ENCODE measurements at places on chromosomes 3 and 15.

DNA sequence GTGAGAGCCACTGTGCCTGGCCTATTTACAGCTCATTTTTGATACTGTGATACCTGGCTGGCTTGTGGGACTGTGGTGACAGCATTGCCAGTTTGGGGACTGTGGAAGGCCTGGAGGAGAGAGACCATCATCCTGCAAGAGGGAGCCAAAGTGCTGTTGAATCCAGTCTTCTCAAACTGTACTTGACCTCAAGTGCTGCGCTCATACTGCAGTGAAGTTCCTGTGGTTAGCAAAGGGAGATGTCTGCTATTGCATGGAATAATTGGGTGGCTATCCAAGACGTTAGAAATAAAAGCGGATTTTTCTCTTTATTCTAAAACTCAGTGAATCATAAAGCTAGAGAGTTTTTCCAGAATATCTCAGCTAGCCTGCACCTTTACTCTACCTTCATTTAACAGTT lies 83.4 kb downstream of the CCK start:
- DNase-seq, result no peak

DNA sequence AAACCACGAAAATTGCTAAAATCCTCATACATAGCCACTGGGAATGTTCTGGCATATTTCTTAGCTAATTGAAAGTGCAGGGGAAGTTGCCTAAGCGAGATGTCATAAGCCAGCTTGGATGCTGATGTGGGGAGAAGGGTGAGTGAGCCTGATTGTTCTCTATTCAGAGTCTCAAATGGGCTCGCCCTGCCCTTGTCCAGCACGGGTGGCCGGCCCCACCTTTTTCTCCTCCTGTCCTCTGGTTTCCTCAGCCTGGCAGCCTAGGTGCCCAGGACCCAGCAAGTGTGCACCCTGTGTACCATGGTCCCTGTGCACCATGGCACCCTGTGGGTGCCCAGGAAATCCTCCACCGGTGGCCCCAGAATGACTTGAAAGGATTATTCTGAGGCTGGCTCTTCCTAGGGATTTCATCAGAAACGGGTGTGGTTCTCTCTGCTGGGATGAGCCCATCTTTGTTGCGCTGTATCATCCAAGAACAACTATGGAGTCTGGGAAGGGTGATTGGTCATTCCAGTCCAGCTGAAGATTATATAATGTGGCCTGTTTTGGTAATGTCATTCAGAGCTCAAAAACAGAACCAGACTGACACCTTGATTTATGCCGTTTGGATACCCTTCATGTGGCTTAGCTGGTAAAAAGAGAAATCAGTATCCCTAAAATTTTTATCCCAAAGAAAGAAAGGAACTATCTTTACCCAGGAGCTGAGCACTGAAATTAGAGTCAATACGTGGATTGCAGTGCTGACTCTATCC lies 150.8 kb upstream of the BHLHE40 start:
- no peak for DNase-seq

DNA sequence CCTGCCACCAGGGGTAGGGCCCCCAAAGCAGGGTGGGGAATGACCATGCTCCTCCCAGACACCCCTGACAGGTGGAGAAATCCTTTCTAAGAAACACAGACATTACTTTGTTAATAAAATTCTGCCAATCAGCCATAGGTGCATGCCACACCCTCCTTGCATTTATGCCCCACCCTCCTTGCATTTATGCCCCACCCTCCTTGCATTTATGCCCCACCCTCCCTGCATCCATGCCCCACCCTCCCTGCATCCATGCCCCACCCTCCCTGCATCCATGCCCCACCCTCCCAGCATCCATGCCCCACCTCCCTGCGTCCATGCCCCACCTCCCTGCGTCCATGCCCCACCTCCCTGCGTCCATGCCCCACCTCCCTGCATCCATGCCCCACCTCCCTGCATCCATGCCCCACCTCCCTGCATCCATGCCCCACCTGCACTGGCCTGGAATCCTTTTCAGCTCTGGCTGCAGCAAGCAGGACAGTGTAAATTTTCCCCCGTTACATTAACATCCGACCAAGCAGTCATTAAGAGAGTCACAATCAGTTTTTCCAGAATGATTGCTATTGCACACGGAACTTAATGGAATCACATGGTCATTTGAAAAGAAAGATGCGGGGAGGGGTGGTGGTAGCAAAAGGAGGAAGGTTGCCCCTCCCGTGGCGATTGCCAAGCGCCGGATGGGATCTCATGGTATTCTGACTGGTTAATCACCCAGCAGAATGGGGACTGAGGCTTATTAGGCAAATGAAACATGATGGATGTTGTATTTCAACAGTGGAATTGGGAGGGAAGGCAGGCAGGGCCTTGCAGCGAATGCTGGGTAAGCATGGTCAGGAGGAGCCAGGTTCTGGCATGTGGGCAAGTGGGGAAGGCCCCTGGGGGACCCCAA lies 91.2 kb downstream of the TLE3 start:
- DNase-seq, result no peak

- DNase-seq, result no peak
Measured at GRCh38 chr3:27312044-27312668, 57.0 kb downstream of the NEK10 start.

- no peak for DNase-seq
Measured at GRCh38 chr3:29026286-29026685, 254.6 kb upstream of the RBMS3 start.

- DNase-seq, result no peak
Measured at GRCh38 chr3:78919021-78919755, 848.6 kb downstream of the ROBO1 start.

DNA sequence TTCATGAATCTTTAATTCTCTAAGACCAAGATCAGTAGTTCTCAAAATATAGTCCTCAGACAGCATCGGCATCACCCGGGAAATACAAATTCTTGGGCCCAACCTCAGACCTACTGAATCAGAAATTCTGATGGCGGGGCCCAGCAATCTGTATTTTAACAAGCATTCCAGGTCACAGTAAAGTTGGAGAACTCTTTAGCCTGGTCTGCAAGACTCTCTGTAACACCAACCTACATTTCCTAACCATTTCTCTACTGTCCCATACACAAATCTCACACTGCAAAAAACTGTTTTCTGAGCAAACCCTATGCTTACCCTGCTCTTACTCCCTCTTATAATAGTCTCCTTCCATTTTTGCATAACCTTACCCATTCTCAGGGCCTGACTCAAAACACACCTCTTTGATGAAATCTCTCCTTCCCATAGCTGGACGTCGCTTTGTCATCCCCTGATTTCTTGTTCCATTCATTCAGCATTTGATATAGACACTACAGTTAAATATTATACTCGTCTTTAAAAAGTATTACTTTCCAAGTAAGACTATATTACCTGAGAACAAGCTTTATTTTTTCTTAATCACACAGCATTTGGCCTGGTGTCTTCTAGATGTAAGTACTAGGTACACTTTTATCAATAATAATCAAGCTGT lies 83.3 kb upstream of the MYO5C start:
- DNase-seq, result no peak

GRCh38 chr3:57091521-57092273 lies 31.2 kb downstream of the SPATA12 start:
- no peak for DNase-seq

- DNase-seq, result no peak
Measured at GRCh38 chr3:169268286-169268776, 395.2 kb downstream of the MECOM start.

- DNase-seq, result no peak
Measured at GRCh38 chr3:45010811-45011333, 15.2 kb upstream of the CLEC3B start.

- DNase-seq, result no peak
Measured at GRCh38 chr3:52507359-52507758, 12.2 kb downstream of the STAB1 start.

DNA sequence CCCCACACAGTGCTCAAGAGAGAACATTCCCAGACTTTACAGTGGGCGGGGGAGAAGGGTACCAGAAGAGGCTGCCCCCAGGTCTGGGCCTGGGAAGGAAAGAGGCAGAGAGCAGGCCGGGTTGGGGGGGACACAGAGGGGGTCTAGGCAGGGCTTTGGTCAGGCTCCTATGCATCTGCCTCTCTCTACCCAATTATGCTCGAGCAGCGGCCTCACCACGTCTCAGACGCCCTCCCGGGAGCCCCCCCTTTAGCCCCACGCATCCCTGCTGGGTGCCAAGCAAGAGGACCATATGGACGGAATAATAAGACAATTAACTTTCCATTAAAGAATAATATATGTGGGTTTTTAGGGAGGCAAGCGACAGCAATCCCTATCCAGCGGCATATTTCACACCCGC lies 32.8 kb downstream of the CACNA2D2 start:
- DNase-seq, result no peak

- no peak for DNase-seq
Measured at GRCh38 chr3:24434651-24435050, 60.0 kb downstream of the THRB start.

- peak; percentile 2 for DNase-seq
Measured at GRCh38 chr3:71304684-71305083, 278.8 kb downstream of the FOXP1 start.

DNA sequence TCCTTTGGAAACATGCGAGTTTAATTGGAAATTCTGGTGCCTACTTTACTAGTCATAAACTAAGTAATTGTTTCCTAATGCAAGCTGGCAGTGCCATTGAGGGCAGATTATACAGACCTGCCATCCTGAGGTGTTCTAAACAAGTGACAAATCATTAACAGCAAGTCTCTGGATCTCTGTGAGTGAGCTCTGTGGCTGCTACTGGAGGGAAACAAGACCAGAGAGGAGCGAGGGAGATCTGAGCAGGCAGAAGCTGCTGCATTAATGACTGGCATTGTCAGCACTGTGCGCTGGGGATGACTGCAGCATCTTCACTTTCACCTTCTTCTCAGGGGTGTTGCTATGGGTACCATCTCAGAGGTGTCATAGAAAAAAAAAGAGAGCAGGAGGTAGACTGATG lies 308.4 kb upstream of the DPH6 start:
- DNase-seq, result no peak

- no peak for DNase-seq
Measured at GRCh38 chr15:94691169-94691568, 459.8 kb downstream of the MCTP2 start.

DNA sequence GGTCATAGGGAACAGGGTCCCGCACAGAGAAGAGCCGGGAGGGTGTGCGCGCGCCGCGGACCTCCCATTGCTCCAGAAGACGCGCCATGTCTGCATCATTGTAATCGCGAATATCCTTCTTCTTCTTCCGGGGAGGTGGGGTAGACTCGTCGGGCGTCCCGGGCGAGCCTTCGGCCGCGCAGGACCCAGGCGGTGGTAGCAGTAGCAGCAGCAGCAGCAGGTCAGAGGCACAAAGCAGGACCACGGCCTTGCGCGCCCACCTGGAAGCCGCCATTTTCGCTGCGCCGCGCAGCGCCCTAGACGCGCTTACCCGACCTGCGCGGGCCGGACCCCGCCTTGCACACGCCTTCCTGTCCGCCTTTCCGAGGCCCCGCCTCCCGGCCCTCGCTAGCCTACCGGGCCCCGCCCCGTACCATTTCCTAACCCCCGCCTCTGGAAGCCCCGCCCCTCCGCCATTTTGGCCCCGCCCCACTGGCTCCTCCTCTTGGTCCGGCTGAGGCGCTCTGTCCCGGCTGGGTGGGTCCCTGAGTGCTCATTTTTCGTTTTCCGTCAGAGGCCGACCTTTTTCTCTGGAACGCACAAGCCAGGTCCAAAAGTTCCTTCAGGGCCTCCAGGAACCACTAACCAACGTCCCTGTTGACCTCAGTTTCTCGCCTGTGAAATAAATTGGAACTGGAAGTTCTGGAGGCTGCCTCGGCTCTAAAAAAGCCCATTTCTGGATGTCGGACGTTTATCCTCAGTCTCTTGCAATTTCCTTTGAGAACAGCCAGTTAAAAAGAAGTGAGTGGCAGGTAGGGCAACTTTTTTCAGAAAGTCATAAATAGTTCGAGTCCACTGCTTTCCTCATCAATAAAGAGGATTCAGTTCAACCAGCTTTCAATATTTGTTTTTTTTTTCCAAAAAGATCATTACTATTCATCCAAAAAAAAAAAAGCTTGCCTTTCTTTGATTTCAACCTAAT lies at the start of gene MESD:
Gene MESD (minus strand): TSS at position 302 of the 961 bp plus-strand sequence. CDS start 28 bp downstream, at position 274.
- peak; percentile 95 for DNase-seq

- no peak for DNase-seq
Measured at GRCh38 chr15:68997050-68997449, 17.4 kb upstream of the NOX5 start.

DNA sequence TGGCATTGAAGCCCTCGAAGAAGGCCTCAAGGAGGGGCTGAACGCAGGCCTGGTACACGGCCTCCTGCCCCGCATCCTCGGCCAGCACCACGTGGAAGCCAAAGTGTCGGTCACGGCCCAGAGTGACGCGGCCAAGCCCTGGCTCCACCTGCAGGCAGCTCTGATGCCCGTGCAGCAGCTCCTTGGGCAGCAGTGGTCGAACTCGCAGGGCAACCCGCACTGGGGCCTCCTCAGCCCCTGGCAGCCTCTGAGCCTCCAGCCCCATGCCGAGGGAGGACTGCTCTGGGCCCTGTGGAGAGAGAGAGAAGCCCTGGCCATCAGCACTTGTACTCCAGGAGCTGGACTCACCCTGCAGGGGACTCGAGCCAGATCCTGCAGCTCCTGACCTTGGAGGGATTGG lies 2.6 kb downstream of the KIF7 start:
- DNase-seq, result no peak

GRCh38 chr3:177329854-177330253 lies 132.6 kb upstream of the TBL1XR1 start:
- no peak for DNase-seq

- peak; percentile 2 for DNase-seq
Measured at GRCh38 chr15:91271565-91272153, 171.6 kb downstream of the SV2B start.
